ENCODE measurements at places on chromosomes 2 and 18.

DNA sequence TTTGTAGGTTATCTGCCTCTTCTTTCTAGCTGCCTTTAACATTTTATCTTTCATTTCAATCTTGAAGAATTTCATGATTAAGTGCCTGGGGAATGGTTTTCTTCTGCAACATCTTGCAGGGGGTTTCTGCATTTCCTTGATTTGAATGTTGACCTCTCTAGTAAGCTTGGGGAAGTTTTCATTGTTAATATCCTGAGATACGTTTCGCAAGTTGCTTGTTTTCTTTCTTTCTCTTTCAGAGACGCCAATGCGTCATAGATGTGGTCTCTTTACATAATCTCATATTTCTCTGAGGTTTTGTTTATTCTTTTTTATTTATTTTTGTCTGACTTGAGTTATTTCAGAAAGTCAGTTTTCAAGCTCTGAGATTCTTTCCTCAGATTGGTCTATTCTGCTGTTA is 225.7 kb downstream of the XIRP2 start:
- peak; percentile 49 for DNase-seq

GRCh38 chr18:36158266-36158867 is 28.7 kb downstream of the ELP2 start:
- DNase-seq = no peak

- no peak for DNase-seq
Observed at GRCh38 chr2:62705859-62706720, 577 bp downstream of the EHBP1 start.

DNA sequence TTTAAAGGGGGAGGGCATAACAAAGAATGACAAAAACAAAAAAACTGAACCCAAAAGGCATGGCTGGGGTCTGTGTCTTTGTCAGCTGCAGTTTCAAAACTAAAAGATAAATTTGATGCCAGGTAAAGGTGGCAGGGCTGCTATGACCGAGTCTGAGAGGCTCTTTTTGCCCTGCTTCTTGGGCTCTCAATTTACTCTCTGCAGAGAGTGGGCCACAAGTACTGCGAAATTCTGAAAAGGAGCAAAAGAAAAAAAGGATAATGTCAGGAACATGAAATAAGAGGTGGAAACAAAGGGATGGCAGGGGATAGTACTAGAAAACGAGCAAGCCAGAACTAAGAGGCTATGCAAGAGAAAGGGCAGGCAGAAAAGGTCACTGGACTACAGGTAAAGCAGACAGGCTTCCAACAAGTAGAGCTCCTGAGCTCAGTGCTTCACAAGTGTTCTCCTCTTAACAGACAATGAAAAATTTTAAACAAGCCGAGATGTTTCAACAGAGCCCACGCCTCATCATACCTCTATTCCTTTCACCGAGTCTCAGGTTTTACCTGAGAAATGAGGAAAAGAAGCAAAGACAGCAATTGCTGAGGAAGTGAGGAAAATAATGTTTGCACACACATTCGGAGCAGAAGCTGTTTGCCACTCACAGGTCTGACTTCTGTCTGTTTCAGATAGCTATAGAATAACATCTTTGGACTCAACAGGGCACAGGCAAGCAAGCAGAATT is 7.3 kb downstream of the IRS1 start:
- no peak for DNase-seq

DNA sequence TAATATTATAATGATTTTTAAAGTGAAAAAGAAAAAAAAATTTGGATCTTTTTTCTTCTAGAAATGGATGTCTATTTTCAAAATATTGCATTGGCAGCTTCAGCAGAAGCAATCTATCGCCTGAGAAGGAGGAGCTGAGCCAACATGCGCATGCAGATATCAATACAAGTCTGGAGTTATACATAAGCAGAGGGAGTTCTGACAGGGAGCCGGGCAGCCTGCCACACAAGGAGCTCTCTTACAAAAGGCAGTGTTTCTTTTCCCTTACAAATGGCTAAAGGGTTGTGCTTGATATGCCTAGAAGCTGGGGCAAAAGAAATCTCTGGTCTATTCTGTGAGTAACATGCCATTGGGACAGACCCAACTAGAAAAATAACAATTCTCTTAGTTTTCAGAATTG is 291.9 kb upstream of the TRIB2 start:
- DNase-seq = no peak

DNA sequence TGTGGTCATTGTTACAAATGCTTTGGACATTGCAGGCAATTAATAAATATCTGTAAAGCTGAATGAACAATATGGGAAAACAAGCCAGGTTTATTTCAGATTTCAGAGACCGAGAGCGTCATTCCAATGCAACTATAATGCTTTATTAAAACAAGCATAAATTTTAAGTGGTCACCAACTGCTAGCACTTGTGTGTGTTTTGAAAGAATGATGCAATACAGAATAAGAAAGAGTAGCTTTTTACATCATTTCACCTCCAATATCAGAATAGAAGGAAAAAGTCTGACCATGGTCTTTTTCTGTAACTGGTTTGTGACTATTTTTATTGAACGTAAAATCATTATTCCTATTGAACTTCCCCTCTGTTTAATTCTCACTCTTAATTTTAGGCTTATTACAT is 7.6 kb downstream of the CTAGE1 start:
- no peak for DNase-seq

GRCh38 chr2:159160412-159160811 is 126.1 kb downstream of the WDSUB1 start:
- no peak for DNase-seq

- DNase-seq = no peak
Observed at GRCh38 chr2:160816916-160817499, 323.4 kb upstream of the RBMS1 start.

DNA sequence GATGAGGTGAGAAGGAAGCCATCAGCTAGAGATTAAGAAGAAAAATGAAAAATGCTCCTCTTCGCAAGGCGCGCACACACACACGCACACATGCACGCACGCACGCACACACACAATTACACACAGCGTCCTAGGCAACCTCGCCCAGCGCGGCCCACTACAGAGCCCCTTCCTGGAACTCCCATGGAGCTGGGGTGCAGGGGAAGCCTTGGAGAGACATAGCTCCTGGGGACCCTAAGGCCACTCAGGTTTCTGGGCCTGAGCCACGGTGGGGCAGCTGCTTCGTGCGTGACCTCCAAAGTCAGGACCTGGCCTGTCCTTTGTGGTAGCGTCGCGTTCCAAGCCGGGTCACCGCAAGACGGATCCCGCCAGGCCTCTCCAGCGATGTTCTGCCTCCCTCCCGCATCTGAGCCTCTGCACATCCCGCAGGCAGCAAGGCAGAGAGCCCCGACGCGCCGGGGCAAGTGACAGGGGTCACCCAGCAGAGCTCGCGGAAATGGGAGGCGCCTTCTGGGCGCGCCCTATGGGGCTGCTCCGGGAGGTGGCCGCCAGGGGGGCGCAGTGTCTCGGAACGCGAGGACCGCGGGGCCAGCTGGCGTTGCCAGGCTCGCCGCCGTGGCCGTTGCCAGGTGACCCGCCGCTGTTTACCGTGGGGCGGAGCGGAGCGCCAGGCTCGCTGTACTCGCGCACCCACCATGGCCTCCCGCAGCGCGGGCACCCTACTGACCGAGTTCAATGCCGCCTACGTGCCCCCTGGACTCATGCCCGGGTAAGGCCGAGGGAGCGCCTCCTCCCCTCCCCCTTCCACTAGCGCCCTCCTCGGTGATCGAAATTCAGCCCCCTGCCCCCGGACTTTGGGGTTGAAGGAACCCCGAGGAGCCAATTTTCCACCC is 79.0 kb downstream of the CIB4 start:
- peak; percentile 80 for DNase-seq

DNA sequence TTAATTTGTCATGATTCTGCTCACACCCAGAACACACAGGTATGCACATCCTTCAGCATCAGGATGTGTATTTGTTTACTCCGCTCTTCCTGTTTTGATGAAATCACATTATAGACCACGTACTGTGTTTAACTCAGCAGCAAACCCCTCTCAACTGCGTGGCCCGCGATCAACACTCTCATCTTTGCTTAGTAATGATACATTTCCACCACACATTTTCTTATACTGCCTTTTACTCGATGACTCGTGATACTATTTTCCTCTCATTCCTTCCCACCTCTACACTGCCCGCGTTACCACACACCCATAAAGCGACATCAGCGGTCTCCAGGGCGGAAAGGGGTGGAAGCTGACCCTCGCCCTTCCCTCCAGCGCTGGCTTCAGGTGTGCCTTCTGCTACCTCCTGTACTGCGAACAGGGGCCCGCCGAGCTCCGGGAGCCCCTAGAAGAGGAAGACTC is 1.3 kb downstream of the NETO1 start:
- DNase-seq = no peak

DNA sequence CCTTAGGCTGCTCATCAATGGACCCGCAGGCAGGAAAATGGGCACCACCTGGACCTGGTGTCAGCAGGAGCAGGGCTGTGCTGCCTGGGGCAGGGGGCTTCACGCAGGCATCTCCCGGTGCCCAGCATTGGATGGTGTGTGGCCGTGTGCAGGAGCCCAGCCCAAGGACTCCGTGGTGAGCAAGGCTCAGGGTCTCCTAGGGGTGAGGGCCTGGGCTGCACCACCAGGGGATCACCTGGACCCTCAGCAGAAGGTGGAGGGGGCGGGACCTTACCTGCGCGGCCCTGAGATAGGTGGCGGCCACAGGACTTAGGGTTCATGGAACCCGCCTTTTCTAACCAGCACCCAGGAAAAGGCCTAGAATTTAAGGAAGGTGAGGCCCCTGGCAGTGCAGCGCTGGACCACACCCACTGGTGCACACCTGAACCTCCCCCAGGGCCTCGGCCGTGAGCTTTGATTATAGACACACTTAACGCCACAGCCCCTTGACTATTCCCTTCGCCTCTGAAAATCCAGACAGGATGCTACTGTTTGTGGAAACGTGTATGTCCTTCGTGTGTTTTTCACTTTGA is 89.0 kb downstream of the TMEM18 start:
- DNase-seq = no peak

- DNase-seq = no peak
Observed at GRCh38 chr2:139990646-139991335, 1210.6 kb upstream of the NXPH2 start.

GRCh38 chr2:38598200-38598990 is 4.3 kb downstream of the HNRNPLL start:
- DNase-seq = no peak

DNA sequence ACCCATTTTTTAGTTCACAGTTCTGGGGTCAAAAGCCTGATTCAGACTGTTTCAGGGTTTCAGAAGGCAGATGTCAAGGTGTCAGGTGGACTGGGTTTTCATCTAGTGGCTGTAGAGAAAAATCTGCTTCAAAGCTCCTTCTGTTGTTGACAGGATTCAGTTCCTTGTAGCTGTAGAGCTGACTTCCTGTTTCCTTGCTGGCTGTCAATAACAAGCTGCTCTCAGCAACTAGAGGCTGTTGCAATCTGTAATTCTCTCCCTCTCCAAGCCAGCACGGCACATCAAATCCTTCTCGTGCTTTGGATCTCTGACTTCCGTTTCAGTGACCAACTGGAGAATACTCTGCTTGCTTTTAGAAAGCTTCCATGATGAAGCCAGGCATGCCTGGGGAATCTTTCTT is 179.4 kb downstream of the DOK6 start:
- DNase-seq = no peak

GRCh38 chr2:66938471-66938967 is 458.6 kb upstream of the ETAA1 start:
- no peak for DNase-seq

- DNase-seq = no peak
Observed at GRCh38 chr18:71729611-71730010, 814.5 kb downstream of the CBLN2 start.

DNA sequence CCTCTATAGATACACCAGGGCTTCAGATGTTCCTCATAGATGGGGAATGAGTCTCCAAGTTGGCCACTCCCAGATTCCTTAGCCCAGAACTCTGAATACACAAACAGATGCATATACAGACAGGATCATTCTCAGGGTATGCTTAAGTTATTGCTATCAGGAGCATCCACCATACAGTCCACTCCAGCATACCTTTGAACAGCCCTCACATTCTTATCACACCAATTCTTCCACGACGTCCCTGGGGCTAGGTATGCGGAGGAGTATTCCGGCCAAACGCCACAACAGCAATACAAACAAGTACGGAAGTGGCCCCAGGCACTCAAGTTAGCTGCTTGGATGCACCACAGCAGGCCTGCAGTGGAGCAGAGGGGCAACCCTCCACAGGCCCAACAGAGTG is 312.5 kb upstream of the CHAC2 start:
- no peak for DNase-seq

DNA sequence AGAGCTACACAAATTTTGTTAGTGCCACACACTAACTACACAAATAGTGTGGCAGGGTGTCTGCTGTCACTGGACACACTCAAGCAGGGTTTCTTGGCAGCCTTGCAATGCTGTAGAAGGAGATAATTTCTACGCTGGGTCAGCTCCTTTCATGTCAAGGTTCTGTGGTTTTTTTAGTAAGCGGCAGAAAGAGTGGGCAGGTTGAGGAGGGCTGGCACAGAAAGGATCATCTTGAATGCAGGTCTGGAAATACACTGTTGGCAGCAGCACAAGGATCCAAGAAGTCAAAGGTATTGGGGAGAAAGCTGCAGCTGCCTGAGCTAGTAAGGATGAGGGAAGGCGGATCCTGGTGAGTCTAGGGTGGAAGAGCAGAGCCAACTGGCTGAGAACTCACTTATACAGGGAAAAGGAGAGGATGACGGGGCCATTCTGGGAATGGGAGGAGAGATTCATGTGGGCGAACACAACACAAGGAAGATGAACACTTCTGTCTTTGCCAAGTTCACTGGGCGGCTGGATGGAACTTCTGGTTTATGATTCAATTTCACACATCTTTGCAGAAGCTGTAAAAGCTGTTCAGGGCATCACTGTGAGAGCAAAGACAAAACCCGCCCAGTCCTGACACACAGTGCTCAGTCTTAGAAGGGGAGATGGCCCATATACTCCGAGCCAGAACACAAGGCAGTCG is 16.9 kb upstream of the CYRIA start:
- no peak for DNase-seq

DNA sequence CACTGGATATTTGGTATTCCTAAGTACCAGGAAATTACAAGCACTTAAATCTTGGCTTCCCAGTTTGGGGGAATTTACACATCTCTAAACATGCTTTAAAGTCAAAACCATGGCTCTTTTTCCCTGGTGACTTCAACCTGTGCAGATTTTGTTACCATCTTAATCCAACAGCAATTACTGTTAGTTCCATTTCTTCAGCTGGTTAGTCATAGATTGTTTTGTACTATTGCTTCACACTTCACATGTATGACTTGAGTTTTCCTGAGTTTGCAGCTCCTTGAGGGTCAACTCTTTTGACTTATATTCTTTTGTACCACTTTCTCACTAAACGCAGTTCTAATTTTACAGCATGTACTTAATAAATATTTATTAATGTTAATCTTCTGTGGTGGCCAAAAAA is 203.4 kb upstream of the RND3 start:
- no peak for DNase-seq

GRCh38 chr2:17104454-17104853 is 413.8 kb downstream of the RAD51AP2 start:
- no peak for DNase-seq
